ENCODE measurements at places on chromosomes 4 and X. TPM values are rescaled to one million over a fixed set of nuclear protein-coding genes. Genes with fewer than 3 reads are reported as not detected.

The SGMS2 gene
- polyA plus RNA-seq = not detected

DNA sequence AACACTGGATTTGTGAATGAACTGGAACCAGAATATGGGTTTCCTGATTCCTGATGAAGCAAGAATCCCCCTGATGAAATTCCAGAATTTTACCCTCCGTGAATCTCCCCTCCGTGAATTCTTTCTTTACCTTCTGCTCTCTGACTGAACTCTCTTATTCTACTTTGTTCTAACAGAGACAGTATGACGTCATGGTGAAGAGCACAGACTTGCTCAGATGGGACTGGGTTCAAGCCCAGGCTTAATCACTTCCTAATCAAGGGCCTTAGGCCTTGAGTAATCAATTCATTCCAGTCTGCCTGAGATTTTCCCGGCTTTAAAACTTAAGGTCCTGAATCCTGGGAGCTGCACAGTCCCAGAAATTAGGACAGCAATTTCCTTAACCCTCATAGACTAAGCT, 64.5 kb downstream of the IQCM start:
- DNase-seq = no peak

The CSN1S1 gene
- polyA plus RNA-seq = not detected

GRCh38 chr4:145195167-145195952, 15.0 kb upstream of the OTUD4 start:
- DNase-seq = no peak

The TXK gene
- polyA plus RNA-seq = 1.1 TPM

GRCh38 chr4:100103671-100104070, 86.6 kb downstream of the DDIT4L start:
- DNase-seq = no peak

The LRAT gene
- polyA plus RNA-seq = 0.08 TPM

- no peak for DNase-seq
Observed at GRCh38 chr4:128854433-128854832, 44.9 kb downstream of the JADE1 start.

- DNase-seq = no peak
Observed at GRCh38 chr4:185950891-185951290, 118.1 kb upstream of the TLR3 start.

GRCh38 chr4:57119054-57119651, 9.0 kb upstream of the IGFBP7 start:
- no peak for DNase-seq

All from GM12878 (cell line).